ENCODE measurements at places on chromosomes 2 and 18. TPM values are rescaled to one million over a fixed set of nuclear protein-coding genes. Genes with fewer than 3 reads are reported as not detected.

The RNF152 gene
- 99.8 TPM for total RNA-seq

The KCNJ3 gene
- total RNA-seq = 0.38 TPM

The DNAH7 gene
- 3.0 TPM for total RNA-seq

The POLE4 gene
- 70.5 TPM for total RNA-seq

The DSG4 gene
- 0.26 TPM for total RNA-seq
